ENCODE measurements at places on chromosomes 12 and 14. TPM values are rescaled to one million over a fixed set of nuclear protein-coding genes. Genes with fewer than 3 reads are reported as not detected.

RAD51AP1 gene
- 13.2 TPM for total RNA-seq

FOXA1 gene
- 2.7 TPM for total RNA-seq

CD4 gene
- total RNA-seq = 11.3 TPM

GPR84 gene
- total RNA-seq = 0.99 TPM

SPX gene
- 4.0 TPM for total RNA-seq

GALNT6 gene
- 5.0 TPM for total RNA-seq

GPR68 gene
- 3.7 TPM for total RNA-seq

EP400 gene
- total RNA-seq = 19.2 TPM

PAWR gene
- total RNA-seq = 25.9 TPM

CCDC85C gene
- 20.4 TPM for total RNA-seq

LRCOL1 gene
- not detected for total RNA-seq

FAM181A gene
- 3.5 TPM for total RNA-seq

MYH7 gene
- 1.2 TPM for total RNA-seq

FSCB gene
- total RNA-seq = 0.10 TPM

CLECL1 gene
- total RNA-seq = 0.28 TPM

COCH gene
- total RNA-seq = 17.1 TPM

KLRF1 gene
- total RNA-seq = 0.22 TPM

ADAM20 gene
- 4.0 TPM for total RNA-seq

MBIP gene
- 23.5 TPM for total RNA-seq

FITM1 gene
- not detected for total RNA-seq

KDM2B gene
- total RNA-seq = 31.2 TPM

NEK9 gene
- total RNA-seq = 42.9 TPM

ACADS gene
- 11.9 TPM for total RNA-seq

ENDOU gene
- total RNA-seq = 0.50 TPM

FAM90A1 gene
- total RNA-seq = 0.22 TPM

VRTN gene
- not detected for total RNA-seq

SERPINA5 gene
- total RNA-seq = 1.6 TPM

GLI1 gene
- total RNA-seq = 5.4 TPM

EIF2S3B gene
- total RNA-seq = 0.59 TPM

SLC10A1 gene
- not detected for total RNA-seq

CPNE6 gene
- total RNA-seq = 1.7 TPM
